ENCODE measurements at places on chromosomes 4 and X.

DNA sequence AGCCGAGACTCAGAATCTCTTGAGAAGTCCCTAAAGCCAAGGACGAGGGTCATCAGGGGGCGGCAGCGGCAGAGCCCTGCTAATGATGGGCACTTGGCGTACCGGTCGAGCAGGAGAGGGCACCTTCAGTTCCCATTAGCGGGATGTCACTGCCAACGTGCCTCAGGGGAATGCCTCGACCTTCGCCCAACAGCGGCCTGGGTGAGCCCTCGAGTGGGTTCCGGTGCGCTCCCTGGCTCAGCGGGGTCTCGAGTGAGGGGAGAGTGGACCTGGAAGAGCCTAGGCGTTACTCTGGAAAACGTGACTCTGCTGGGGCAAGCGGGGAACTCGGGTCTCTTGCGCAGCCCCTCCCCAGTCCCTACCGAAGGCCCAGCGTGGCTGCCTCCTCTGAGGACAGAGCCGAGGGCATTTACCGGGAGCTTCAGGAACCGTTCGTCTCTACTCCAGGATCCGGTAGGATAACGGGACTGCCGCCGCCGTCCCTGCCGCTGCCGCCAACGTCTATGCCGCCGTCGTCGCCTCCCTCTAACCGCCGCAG is 36.9 kb downstream of the PGRMC1 start:
- DNase-seq, result no peak

- DNase-seq, result peak; percentile 66
These were observed 13.2 kb upstream of the RAB9B start for GRCh38 chrX:103845165-103845653.

DNA sequence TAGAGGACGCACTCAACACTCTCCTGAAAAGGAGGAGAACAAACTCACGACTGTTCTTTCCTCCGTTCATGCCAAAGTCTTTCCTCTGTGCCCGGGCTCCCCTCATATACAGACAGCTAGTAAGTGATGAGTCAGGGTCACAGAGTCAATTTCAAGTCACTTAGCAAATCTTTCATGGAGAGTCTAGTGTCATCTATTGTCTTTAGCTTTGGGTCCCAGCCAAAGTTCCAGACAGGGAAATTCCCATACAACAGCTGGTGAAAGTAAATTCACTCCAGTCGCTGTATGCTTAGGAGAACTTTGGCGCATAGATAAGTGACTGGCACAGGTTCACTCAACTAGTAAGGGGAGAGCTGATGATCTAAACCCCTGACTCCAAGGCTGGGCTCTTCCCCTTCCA is 226.5 kb downstream of the MID1 start:
- peak; percentile 7 for DNase-seq

- DNase-seq, result peak; percentile 51
These were observed 59.6 kb downstream of the SEC24D start for GRCh38 chr4:118776157-118776954.

DNA sequence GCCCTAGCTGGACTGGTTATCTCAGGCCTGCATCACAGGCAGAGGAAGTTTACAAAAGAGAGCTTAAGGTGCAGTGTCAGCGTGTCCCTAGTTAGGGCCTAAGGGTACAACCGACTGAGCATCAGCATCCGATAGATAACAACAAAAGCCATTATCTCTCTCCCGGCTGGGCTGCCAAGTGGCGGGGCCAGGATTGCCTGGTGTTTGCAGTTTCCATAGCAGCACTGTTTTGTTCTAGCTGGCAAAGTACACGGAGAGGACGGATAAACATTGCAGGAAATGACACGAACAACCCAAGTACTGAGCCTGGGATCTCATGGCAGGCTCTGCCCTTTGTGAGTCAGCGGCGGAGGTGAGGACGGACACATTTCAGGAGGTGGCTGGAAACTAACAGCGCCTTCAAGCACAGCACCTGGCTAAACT is 104.7 kb upstream of the NOCT start:
- DNase-seq, result peak; percentile 59

- no peak for DNase-seq
These were observed 157.3 kb downstream of the CPEB2 start for GRCh38 chr4:15159477-15160019.

GRCh38 chrX:107684956-107685385 is 56.7 kb downstream of the PRPS1 start:
- DNase-seq, result no peak

DNA sequence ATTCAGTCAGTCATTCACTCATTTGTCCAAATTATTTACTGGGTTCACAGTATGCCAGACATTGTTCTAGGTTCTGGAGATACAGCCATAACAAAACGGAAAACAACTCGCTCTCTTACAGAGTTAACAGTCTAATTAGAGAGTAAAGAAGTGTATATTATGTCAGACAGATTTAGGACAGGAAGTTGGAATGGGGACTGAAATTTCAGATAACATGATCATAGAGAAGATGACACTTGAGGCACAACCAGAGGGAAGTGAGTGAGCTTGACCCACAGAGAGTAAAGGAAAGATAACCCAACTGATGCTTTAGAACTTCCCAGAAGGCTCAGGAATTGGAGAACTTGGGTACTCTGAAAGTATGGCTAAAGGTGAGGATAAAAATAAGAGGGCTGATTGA is 139.4 kb downstream of the ZAR1 start:
- no peak for DNase-seq

GRCh38 chr4:138229160-138229559 is 13.0 kb downstream of the SLC7A11 start:
- DNase-seq, result no peak

GRCh38 chr4:138633580-138633904 is 382.0 kb upstream of the NOCT start:
- no peak for DNase-seq

DNA sequence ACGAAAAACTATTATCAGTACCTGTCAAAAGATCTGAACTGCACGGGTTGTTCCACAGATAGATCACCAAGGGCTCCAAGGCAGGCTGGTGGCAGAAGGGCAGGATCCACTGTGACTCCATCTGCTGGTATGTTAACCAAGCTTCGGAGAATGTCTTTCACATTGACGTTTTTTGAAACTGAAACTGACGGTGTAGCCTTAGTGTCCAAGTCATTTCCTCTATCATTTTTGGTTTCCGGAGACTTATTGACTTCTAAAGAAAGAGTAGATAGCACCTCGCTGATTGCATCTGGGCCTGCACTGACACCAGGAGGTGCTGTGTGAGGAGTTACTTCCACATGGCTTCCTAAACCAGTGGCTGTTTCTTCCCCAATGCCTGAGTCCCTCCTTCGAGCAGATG is 186.9 kb downstream of the LRBA start:
- no peak for DNase-seq

DNA sequence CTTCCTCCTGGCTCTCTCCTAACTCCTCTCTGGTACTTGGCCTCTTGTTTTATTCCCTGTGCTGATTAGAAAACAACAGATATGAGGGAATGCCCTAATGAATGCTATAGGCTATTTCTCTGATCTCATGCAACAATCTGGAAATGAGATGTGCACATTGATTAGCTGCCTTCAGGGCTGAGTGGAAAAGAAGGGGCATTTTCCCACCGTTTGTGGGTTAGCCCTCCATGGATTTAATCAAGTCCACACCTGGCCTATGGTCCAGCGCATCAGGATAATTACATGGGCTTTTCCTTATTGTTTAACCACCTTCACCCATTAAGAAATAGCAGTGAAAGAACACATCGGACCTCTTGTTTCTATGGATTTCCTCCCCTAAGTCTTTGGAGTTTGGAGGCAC is 70.0 kb downstream of the CAPN6 start:
- no peak for DNase-seq

GRCh38 chr4:159401226-159401712 is 298.4 kb downstream of the RAPGEF2 start:
- peak; percentile 45 for DNase-seq

- no peak for DNase-seq
These were observed 307.2 kb downstream of the SLC7A11 start for GRCh38 chr4:137934911-137935310.

DNA sequence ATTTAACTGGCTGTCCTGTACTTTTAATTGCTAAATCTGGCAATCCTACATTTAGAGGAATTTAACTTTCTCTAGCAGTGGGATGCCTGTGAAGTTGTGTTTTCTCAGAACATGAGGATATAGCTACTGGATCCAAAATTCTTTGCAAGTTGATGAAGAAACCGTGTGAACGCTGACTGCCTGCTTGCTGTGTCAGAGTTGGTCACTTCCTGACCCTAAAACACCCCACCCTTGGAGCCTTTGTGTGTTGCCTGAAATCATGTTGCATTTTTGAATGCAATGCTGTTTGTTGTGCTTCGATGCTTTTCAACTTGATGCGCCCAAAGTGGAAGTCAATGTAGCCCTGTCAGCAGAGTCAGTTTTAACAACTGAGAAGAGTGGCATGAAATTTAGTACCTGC is 211.2 kb downstream of the ANK2 start:
- peak; percentile 46 for DNase-seq

- DNase-seq, result peak; percentile 75
These were observed 2.6 kb downstream of the GIMD1 start for GRCh38 chr4:106366026-106366425.

DNA sequence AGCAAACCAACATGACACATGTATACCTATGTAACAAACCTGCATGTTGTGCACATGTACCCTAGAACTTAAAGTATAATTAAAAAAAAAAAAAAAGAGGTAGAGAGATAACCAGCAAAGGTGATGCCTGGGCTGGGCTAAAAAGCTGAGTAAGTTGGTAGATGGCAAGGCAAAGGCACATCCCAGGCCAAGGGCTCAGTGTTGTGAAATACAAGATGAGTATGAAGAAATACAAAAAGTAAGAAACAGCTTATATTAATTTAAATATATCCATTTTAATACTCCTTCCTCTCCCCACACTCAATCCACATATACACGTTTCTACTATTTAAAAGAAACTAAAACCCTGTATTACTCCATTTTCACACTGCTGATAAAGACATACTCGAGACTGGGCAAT is 25.8 kb downstream of the TEC start:
- no peak for DNase-seq

- DNase-seq, result no peak
These were observed 40.1 kb downstream of the PRIMPOL start for GRCh38 chr4:184689681-184690080.

GRCh38 chrX:85140964-85141363 is 102.6 kb downstream of the SATL1 start:
- no peak for DNase-seq

GRCh38 chrX:29470030-29470429 is 745.3 kb upstream of the MAGEB2 start:
- DNase-seq, result no peak

GRCh38 chr4:77263247-77263646 is 106.2 kb downstream of the CCNG2 start:
- DNase-seq, result no peak

- DNase-seq, result peak; percentile 43
These were observed 201.0 kb downstream of the PAPSS1 start for GRCh38 chr4:107519053-107519452.

- DNase-seq, result no peak
These were observed 8.7 kb upstream of the PDHA2 start for GRCh38 chr4:95831166-95831565.

DNA sequence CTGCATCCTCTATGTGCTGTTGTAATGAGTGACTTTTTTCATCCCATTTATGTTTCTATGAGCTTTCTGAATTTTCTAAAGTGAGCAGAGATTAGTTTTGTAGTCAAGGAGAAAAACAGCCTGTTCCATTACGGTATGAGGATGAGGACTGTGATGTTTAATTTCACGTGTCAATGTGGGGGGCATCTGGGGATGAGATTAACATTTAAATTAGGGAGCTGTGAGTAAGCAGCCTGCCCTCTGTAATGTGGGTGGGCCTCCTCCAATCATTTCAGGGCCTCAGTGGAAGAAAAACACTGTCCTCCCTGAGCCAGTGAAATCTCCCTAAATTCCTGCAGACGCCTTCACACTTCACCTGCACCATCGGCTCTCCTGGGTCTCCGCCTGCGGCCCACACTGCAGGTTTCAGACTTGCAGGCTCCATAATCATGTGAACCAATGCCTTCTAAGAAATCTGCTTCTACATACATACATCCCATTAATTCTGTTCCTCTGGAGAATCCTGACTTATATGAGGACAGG is 121.7 kb downstream of the AFAP1 start:
- DNase-seq, result no peak

DNA sequence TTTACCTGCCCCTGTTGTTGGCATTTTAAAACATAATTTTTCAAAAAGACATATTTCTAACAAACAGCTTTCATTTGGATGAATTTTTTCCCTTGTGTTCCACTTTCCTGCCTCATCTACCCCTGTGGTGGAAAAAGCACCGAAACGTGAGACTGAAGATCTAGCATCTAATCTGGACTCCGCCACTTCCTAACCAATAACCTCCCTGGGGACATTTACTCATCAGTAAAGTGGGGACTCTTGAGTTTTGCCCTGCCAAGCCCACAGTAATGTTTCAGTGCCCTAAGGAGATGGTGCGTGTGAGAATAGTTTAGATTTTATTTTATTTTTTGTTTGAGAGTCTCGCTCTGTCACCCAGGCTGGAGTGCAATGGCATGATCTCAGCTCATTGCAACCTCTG is 56.7 kb downstream of the ADGRG2 start:
- no peak for DNase-seq

GRCh38 chr4:17068891-17069290 is 170.4 kb upstream of the LDB2 start:
- DNase-seq, result no peak

- no peak for DNase-seq
These were observed 74.5 kb upstream of the NOCT start for GRCh38 chr4:138941037-138941436.

- DNase-seq, result no peak
These were observed 5.1 kb upstream of the ASB9 start for GRCh38 chrX:15274946-15275345.

- DNase-seq, result no peak
These were observed 22.3 kb downstream of the SLC34A2 start for GRCh38 chr4:25677943-25678342.

GRCh38 chrX:133054761-133055405 is 42.0 kb downstream of the USP26 start:
- no peak for DNase-seq

DNA sequence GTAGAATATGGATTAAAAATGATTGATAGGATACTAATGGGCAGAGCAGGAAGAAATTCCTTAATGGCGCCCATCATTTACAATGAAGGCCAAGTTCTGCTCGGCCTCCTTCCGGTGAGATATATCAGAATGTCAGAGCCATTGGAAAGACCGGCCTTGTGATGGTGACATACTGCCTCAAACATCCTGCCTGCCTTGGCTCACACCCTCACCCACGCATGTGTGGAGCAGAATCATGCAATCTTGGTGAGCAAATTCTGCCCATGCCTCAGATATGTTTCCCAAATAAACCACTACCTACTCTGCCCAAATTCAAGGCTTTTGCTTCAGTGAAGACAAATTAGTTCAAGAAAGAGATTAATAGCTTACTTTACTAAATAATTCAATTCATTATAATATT is 163.3 kb downstream of the MID1 start:
- peak; percentile 10 for DNase-seq
